ENCODE measurements at places on chromosomes 13 and 19. TPM values are rescaled to one million over a fixed set of nuclear protein-coding genes. Genes with fewer than 3 reads are reported as not detected.
A peak's percentile ranks its signal among the peaks of the same experiment; 100 is the strongest.

NTF4 gene
- total RNA-seq: 0.18 TPM

- peak; percentile 71 for DNase-seq
These were observed 24.1 kb upstream of the ASPDH start for GRCh38 chr19:50537769-50538230.

DNA sequence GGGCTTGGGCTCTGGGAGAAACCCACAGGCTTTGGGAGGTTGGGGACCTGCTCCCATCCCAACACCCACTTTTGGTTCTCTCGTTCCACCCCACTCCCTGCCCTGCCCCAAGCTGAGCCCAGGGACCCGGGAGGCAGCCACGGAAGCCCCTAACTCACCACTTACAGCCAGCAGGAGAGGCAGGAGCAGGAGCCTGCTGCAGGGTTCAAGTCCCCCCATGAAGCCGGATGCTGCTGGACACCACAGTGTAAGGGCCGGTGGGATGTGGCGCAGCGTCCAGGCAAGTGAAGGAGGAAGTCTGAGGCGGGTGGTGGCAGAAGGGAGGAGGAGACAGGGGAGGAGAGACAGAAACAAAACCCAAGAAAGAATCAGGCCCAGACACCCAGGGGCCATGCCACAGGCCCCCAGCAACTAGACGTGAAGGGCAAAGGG lies at the start of gene TYROBP:
TYROBP (minus strand) TSS at position 286 of the 432 bp plus-strand sequence; CDS start at position 219, 67 bp downstream.
- no peak for DNase-seq

DNA sequence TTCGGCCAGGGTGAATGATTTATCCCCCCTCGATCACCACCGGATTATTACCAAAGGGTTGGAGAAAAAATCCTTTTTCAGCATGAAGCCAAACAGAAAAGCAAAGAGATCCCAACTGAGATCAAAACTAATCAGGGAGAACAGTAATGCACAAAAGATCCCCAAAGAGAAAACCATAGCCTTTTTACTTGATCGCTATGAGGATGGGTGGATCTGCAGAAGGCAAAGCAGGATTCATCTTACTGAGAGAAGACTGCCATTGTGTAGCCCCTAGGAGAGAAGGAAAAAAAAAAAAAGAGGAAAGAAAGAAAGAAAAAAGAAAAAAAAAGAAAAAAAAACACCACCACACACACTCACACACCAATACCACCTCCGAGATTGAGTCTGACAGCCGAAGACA lies at the start of gene FGF14:
FGF14 (minus strand) TSS at position 283 of the 400 bp plus-strand sequence.
- DNase-seq: no peak

FGF14 gene
- total RNA-seq: under 0.01 TPM

DNA sequence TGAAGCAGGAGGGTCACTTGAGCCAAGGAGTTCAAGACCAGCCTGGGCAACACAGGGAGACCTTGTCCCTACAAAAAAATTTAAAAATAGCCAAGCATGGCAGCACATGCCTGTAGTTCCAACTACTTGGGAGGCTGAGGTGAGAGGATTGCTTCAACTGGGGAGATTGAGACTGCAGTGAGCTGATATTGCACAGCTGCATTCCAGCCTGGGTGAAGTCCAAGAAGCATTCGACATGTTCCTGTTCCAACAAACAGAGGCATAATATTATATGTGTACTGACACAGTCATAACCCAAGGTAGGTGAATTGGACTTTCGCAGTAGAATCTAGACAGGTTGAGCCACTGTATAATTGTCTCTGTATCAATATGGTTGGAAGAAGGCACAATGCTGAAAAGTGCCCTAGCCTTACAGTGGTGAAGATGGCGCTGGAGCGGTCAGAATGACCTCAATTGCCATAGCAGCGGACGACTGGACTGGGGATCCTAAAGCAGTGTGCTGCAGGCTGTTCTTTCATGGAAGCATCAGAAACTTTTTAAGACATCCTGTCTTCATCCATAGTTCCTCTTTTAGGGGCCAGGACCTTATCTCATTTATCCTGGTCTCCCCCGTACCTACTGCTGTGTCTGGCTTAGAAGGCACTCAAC lies 112.0 kb upstream of the CLDN10 start:
- DNase-seq: no peak
